ENCODE measurements at places on chromosomes 5 and 9.
A peak's percentile ranks its signal among the peaks of the same experiment; 100 is the strongest.

DNA sequence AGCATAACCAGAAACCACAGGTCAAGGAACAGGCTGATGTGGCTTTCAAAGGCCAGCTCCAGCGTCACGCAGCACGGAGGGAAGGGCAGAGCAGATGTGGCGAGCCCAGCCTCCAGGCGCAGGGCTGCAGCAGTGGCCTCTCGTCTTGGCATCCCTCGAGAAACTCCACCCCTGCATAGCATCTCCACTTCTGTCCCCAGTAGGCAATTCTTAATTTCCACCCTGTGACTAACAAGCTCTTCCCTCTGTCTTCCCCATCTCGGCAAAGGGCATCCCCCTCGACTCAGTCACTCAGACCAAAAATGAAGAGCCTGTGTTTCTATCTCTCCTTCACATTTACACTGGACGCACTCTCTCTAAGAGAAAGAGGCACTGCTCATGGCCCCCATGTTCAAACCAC, 1.7 kb upstream of the CACNA1B start:
- no peak for DNase-seq

GRCh38 chr5:153276151-153276550, 214.3 kb upstream of the GRIA1 start:
- peak; percentile 54 for DNase-seq

DNA sequence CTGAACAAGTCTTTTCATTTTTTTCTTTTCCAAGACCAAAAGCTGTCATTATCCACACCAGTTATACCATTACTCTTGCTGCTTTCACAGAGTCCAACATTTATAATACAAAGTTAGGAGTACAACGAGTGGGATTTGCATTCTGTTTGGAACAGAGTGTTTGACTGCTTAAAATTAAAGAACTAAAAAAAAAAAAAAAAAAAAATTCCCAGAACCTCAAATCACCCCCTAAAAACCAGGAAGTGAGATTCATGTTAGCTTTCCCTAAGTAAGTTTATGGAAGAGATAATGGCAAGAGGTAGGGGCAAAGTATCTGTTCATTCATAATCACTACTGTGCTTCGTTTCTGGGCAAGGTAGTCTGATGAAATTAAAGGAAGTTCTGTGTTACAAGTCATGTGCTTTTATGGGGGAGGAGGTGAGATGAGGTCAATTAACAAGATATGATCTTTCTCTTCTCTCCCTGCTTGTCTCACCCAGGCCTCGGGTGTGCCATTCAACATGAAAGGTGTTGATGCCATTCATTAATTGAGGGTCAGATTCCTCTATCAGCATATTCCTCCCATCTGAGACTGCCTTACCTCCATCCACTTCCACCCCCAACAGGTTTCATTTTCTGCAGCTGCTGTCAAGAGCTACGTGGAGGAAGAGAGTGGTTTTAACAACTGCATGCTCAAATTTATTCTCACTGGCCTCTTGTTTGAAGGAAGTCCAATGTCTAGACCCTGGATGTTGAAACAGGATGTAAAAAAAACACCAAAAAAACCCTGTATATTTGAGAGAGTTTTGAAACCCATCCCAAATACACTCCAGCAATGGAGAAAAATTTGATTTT, 58.1 kb downstream of the MARCHF3 start:
- no peak for DNase-seq

GRCh38 chr5:169168280-169168679, 132.7 kb downstream of the SLIT3 start:
- DNase-seq: no peak

DNA sequence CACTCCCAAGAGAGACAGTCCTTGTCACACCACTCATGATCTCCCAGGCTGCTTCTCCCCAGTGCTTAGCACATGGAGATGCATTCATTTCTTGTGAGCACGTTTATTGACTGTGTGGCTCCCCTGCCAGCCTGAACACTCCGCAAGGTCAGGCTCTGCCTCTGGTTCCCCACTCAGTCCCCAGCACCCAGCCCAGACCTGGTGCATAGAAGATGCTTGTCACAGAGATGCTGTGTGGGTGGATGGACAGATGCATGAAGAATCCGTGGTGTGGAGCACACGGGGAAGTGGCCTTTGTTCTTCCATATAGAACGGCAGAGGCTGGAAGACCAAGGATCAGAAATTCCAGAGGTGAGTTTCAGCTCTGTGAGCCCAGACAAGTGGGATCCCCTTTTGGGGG, 13.8 kb upstream of the CRB2 start:
- DNase-seq: no peak

GRCh38 chr5:147336876-147337275, 102.0 kb downstream of the STK32A start:
- DNase-seq: no peak

GRCh38 chr9:89811886-89812450, 207.2 kb downstream of the GADD45G start:
- DNase-seq: no peak

DNA sequence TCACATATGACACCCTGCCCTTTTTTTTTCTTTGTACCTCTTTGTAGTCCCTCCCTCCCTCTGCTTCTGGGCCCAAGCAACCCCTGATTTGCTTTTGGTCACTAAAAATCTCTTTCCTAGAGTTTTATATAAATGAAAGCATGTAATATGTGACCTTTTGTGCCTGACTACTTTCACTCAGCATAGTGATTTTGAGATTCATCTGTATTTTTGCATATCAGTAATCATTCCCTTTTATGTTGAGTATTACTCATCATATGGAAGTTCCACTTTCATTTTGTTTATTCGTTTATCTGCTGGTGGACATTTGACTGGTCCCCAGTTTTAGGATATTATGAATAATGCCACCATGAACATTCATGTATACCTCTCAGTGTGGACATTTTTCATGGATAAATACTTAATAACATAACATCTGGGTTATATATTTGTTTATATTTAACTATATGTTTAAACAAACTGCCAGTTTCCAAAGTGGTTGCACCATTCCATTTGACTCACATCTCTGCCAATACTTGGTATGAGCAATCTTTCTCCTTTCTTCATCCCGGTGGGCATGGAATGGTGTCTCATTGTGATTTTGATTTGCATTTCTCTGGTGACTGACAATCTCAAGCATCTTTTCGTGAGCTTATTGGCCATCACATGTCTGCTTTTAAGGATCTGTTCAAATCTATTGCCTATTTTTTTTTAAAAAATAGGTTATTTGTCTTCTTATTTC, 115.7 kb upstream of the S1PR3 start:
- peak; percentile 14 for DNase-seq

DNA sequence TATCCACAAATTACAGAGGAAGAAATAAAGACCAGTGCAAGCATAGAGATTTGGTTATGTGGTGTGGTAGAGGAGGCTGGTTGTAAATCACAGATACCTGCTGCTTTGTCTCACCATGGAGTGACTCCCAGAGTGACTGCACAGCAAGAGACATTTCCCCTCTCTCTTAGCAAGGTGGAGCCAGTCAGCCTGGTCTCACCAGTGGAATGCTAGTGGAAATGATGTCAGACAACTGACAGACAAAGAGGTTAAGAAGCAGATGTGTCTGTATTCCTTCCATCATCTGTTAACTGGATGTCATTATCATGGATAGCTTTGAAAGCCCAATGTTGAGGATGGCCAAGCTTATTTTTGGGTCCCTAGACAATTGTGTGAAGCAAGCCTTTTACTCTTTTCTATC, 509.4 kb upstream of the SEMA6A start:
- DNase-seq: no peak

GRCh38 chr9:99441829-99442228, 219.7 kb downstream of the SEC61B start:
- no peak for DNase-seq

- no peak for DNase-seq
Measured at GRCh38 chr5:171855798-171856763, 70.5 kb downstream of the SMIM23 start.

- DNase-seq: no peak
Measured at GRCh38 chr9:69430206-69430605, 105.2 kb downstream of the ENTREP1 start.

DNA sequence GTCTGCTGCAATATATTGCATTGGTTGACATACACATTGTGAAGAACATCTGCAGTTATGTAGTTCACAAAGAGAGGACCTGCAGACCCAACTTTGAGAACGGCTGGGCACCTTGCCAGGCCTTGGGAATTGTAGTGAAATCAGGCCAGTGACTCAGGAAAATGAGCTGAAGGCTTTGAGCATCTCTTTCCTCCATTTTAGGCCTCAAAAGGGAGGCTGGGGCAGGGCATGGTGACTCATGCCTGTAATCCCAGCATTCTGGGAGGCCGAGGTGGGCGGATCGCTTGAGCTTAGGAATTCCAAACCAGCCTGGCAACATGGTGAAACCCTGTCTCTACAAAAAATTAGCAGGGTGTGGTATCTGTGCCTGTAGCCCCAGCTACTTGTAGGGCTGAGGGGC, 1.4 kb upstream of the IPPK start:
- DNase-seq: peak; percentile 84

- DNase-seq: no peak
Measured at GRCh38 chr9:134223591-134224122, 59.3 kb upstream of the RNU6ATAC start.

GRCh38 chr5:133147411-133147810, 95.6 kb downstream of the HSPA4 start:
- peak; percentile 31 for DNase-seq

DNA sequence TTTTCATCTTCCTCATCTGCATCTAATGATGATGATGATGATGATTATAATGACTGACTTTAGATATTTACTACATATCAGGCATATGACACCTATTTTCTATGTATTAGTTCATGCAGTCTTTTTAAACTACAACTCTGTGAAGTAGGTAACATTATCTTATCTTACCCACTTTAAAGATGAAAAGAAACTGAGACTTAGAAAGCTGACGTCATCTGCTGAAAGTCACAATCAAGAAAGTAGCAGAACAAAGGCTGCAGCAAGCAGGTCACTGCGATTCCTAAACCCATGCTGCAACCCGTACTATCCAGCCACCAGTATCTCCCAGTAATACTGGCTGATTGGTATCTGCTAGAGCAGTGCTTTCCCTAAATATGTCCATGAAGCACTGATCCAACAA, 40.1 kb upstream of the INSYN2B start:
- DNase-seq: no peak

- no peak for DNase-seq
Measured at GRCh38 chr5:157817387-157817702, 41.6 kb downstream of the CLINT1 start.

DNA sequence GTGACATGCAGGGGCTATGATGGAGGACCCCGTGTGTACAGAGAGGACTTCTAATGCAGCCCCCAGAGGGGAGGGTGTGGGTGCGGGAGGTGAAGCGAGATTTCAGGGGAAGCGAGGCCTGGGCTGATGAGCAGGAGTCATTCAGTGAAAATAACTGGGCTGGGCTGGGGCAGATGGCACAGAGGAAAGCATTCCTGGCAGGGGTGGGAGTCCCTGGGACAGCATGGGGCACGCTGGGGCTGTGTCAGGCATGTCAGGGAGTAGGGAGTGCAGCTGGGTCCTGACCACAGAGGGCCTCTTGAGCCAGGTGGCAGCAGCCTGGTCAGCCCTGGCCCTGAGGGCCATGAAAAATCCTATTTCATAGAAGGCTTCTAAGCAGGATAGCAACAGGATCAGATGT, 36.6 kb downstream of the COL15A1 start:
- DNase-seq: no peak

DNA sequence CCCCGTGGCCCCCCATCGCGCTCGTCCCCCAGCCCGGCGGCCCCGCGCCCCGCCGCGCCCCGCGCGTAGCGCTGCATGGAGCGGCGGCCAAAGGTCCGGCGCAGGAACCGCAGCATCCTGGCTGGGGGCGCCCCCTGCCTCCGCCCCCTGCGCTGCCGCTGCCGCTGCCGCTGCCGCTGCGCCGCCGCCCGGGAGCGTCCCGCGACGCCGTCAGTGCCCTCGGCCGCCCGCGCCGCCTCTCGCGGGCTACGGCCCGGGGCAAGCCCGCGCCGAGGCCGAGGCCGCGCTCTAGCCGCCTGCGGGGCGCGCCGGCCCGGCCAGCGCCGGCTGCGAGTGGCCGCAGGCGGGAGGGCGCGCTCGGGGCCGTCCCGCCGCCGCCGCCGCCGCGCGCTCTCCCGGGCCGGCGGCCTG, 523 bp downstream of the EPB41L4B start:
- DNase-seq: no peak

DNA sequence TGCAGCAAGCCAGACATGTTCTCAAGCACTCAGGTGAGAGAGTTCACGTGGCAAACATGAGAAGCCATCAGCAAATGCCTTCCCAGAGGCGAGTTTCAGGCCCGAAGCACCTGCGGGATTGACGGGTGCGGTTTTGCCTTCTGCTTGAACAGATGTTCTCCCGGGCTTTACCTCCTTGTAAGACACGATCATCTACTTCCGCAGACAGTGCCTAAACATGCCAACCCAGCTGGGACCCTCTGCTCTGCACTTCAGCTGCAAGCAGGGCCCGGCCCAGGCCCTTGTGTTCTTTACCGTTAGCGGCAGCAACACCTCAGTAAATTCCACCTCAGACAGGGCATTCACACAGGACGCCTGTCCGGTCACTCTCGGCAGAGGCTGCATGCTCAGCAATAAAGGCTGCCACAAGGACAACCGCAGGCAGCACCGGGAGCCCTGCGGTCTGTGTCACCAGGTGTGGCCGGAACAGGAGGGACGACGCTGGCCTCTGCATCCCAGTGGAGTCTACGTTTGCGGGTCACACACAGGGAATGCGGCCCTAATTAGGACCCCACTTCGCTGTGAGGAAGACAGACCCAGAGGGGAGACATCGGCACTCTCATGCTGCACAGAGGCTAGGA, 139.6 kb downstream of the ROR2 start:
- DNase-seq: no peak

GRCh38 chr9:76101491-76101890, 211.0 kb downstream of the PCSK5 start:
- DNase-seq: no peak

GRCh38 chr5:67494186-67494855, 297.7 kb upstream of the CD180 start:
- DNase-seq: no peak

- no peak for DNase-seq
Measured at GRCh38 chr5:17260549-17260948, 43.1 kb downstream of the BASP1 start.
